CD8-positive, alpha-beta memory T cell (primary cell): ENCODE measurements at places on chromosomes 1 and 21.

DNA sequence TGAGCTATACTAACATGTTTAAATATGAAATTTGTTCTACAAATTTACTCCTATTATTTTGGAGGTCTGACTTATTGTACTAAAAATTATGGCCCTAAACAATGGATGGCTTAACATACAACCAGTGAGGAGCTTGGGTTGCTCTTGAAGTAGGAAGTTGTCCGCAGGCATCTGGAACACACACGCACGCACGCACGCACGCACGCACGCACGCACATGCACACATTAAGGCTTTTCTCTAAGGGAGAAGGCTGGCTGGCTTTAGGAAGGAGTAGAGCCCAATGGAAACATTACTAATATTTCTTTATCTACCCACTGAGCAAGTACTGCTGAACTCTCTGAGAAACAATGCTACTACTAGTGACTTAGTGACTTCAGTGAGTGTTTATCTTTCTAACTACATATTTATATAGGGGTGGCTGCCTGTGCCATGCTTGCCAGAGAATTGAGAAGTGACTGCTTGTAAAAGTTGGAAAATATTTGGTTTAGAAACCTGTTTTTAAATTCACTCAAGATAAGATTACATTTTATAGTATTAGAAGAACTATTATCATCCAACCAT lies 16.2 kb upstream of the ARHGAP29 start:
- DNase-seq, result no peak

- DNase-seq, result no peak
Observed at GRCh38 chr1:173862769-173863223, 5.0 kb downstream of the GAS5 start.

DNA sequence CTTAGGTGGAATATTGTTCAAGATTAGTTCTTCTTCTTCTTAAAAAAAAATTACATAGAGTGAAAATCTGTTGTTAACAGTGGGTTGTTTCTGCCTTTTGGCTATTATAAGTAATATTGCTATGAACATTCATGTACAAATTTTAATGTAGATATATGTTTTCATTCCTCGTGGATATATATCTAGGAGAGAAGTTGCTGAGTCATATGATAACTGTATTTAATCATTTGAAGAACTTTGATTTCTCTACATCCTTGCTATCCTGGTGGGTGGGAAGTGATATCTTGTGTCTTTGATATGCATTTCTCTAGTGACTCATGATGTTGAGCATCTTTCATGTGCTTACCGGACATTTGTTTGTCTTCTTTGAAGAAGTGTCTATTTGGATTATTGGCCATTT lies 29.9 kb downstream of the MAST2 start:
- DNase-seq, result no peak

- no peak for DNase-seq
Observed at GRCh38 chr1:226310637-226311195, 1.8 kb upstream of the LIN9 start.

DNA sequence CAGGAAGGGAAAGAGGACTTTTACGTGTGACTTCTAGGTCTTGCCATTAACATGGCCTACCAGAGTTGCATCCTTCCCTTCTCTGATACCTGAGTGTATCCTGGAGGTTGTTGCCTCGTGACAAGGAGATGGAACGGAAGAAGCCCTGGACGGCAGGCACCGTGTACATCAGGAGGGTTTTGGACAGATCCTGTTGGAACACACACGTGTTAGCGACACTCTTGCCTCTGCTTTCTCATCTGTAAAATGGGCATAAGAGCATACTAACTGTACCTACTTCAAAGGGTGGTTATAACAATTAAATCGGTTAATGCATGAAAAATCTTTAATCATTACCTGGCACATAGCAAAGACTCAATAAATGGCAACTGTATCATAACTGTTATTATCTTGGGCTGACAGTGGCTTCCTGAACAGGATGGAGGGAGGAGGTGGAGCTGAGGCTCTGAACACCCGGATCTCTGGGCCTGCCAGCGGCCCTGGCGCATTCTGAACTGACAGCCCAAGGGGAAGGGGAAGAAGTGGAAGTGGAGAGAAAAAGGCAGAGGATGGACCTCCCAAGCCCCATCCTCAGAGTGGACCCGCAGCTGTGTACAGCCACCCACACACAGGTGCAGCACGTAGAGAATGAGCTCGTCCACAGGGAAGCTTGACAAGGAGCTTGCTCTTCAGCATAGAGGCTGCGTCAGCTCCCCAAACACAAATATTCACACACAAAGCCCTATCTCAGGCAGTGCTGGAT lies 30.2 kb upstream of the EXOSC10 start:
- no peak for DNase-seq

- DNase-seq, result no peak
Observed at GRCh38 chr1:114322734-114323133, 169.1 kb upstream of the SYT6 start.

DNA sequence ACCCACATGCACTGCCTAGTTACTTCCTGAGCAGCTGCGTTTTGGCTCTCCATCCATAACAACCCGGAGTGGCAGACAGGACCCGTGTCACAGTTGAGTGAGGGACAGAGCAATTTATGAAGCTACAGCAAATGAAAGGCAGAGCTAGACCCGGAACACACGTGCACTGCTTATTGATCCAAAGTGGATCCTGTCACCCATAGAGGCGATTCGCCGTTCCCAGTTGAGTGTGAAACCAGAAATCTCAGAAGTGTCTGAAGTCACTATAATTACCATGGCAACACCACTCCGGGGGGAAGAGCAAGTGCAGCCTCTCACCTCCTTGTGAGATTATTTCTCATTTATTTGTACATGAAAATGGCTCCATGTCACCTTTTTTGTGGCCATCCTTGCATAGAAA lies 365.2 kb downstream of the DSCAM start:
- DNase-seq, result no peak

GRCh38 chr1:24108334-24109165 lies 3.4 kb downstream of the MYOM3 start:
- no peak for DNase-seq

GRCh38 chr1:4963251-4963650 lies 308.8 kb downstream of the AJAP1 start:
- no peak for DNase-seq

DNA sequence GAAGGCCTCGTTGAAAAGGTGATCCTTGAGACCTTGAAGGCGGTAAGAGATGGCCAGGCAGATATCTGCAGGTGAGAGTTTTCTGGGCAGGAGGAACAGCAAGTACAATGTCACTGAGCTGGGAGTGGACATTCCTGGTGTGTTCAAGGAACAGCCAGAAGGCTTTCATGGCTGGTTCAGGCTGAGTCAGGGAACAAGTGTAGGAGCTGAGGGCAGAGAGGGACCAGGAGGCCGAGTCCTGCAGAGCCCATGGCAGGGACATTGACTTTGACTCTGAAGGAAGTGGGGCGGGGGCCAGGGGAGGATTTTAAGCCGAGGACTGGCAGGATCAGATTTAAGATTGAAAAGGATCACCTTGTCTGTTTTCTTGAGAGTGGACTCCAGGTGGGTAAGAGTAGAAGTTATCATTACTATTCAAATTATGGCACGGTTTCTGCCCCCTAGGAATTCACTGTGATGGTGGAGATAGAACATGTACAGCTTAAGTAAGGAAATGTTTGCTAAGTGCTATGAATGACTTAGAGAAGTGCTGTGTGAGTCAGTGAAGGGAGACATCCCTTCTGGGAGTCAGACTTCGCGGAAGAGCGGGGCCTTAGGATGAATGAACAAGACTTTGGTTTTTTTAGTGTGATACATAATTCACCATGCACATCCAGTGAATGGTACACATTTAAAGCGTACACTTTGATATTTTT lies 202.3 kb downstream of the KIF26B start:
- DNase-seq, result no peak

GRCh38 chr1:201009962-201010645 lies 13.4 kb downstream of the KIF21B start:
- no peak for DNase-seq

DNA sequence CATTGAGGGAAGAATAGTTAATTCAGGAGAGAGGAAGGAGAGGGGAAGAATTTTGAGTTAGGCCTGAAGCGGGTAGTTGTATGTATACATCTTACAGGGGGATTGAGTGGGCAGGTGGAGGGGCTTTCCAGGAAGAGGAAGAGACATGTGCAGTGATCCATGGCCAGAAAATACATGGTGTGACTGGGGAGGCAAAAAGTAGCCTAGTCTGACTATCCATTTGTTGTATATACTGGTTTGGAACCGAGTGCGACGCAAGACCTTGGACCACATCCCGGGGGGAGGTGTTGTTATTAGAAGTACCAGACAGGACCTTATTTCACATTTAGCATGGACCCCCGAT lies 158.3 kb downstream of the SDCCAG8 start:
- no peak for DNase-seq

- no peak for DNase-seq
Observed at GRCh38 chr1:214271174-214271858, 9.6 kb upstream of the SMYD2 start.

DNA sequence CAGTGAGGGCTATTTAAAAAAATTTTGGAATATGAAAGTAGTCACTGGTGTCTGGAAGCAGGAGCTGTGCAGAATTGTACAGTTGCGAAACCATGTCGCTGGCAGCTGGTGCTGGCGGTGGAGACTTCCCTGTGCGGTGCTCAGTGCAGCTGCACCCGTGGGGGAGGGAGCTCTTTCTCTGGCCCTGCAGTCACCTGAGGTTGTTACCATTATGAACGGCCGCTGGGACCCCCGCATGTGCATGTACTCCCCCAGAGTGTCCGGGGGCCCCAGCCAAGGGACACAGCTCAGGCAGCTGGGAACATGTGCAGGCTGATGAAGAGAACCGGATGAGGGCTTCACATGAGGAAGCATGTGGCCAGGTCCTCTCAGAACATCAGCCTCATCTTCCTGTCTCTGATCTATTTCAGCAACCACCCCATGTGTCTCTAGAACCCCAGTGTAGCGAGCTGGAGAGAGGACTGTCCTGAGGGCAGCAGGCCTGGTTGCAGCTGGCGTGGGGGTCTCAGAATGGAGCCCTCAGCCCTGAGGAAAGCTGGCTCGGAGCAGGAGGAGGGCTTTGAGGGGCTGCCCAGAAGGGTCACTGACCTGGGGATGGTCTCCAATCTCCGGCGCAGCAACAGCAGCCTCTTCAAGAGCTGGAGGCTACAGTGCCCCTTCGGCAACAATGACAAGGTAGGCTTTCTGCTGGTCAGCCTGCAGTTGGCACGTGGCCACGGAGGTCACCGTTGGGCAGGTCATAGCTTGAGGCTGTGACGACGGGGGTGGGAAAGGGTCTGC lies at the start of gene TRPM2:
Gene TRPM2 (plus strand): TSS at position 431 of the 780 bp plus-strand sequence. CDS start 80 bp downstream, at position 511.
- peak; percentile 48 for DNase-seq

DNA sequence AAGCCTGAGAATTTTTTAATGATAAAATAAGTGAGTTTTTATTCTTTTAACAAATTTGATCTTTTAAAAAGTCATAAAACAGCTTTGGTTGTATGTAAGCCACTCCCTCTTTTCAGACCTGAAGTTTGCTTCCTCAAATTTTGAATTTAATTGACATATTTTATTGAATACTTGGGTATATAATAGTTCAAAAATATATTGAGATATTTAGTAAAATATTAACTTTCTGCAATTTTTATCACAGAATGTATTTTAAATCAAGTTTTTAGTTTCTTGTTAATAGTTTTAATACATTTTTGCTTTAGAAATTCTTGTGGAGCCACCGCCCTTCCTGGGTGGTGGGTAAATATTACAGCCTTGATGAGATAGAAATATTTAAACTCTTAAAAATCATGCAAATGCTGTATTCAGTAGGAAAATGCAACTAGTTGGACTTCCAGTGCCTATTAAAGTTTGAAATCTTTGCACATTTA lies 867 bp downstream of the PTPRC start:
- no peak for DNase-seq

- no peak for DNase-seq
Observed at GRCh38 chr1:197620714-197621163, 154.5 kb downstream of the DENND1B start.

DNA sequence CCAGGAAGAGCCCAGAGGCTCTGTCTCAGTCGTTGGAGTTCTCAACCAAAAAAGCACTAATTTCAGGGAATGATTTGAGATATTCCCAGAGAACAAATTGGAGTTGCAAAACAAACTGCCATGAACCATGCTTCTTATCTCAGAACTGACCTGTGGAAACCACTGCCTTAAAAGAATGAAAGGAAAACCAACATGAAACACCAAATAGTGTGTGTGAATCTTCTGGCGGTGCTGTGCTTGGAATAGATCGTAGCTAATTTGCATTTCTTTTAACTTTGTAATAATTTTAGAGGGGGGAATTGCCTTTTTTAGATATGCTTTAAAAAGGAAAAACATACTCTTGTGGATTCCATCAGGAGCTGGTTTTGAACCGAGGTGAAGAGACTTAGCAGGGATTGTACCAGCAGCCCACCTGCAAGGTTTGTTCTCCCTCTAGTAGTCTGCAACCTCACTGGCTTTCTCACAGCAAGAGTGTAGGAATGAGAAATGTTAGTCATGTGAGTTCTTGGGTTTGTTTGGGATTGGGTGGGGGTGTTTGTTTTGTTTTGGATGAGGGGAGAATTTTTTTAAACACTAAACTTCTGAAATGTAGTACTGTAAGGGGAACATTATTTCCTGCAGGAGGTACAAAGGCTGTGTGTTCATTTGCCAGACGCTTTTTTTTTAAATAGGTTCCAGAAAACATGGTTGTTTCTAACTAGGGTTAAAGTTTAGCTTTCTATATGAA lies 45.7 kb upstream of the ANGPTL1 start:
- DNase-seq, result no peak

GRCh38 chr1:30444850-30445249 lies 278.5 kb downstream of the MATN1 start:
- no peak for DNase-seq

GRCh38 chr1:41418857-41419583 lies 57.8 kb downstream of the FOXO6 start:
- DNase-seq, result no peak

- peak; percentile 73 for DNase-seq
Observed at GRCh38 chr1:101288491-101288944, 51.7 kb downstream of the S1PR1 start.

- no peak for DNase-seq
Observed at GRCh38 chr1:79808816-79809475, 802.4 kb upstream of the ADGRL4 start.

DNA sequence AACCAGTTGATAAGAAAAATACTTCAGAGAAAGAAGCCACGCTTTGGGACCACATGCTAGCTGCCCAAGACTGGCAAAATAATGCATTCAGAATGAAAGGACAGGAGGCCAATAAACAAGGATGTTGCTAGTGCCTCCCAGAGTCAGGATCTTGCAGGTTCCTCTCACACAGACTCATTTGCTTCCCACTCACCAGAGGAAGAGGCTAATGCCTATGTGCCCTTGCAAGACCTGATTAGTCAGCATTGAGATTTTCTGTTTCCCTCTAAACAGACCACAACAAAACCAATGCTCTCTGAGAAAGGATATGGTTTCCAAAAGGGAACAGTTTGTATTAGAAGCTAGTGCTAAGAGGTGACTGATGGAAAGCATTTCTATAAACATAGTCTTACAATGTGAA lies 85.7 kb downstream of the NRDC start:
- no peak for DNase-seq

DNA sequence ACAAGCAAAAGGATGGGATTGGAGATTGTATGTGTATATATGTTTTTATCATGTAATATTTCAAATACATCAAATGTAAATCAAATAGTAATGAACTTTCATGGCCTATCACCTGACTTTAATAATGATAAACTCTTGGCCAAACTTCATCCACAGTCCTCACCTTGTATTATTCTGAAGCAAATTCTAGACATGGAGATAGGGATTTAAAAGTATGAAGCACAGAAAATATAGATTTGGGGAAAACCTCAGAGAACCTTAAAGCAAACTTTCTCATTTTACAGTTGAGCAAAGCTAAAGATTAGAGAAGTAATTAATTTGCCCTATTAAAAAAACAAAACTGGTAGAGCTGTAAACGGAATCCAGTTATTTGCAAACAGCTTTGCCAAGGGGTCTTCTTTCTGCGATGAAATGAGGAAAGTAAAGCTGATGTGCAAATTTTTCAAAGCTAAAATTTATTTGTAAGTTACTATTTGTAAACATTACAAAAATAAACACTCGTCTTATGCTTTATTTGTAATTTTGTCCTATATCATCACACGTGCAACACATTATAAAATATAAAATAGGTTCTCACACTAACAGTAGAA lies 19.9 kb upstream of the KIF14 start:
- DNase-seq, result no peak
